CD4-positive, alpha-beta T cell treated with Interleukin-1 beta for 1 hour (primary cell): ENCODE measurements at places on chromosomes 3 and 15.

- DNase-seq = no peak
Observed at GRCh38 chr3:61420136-61420759, 141.1 kb upstream of the PTPRG start.

DNA sequence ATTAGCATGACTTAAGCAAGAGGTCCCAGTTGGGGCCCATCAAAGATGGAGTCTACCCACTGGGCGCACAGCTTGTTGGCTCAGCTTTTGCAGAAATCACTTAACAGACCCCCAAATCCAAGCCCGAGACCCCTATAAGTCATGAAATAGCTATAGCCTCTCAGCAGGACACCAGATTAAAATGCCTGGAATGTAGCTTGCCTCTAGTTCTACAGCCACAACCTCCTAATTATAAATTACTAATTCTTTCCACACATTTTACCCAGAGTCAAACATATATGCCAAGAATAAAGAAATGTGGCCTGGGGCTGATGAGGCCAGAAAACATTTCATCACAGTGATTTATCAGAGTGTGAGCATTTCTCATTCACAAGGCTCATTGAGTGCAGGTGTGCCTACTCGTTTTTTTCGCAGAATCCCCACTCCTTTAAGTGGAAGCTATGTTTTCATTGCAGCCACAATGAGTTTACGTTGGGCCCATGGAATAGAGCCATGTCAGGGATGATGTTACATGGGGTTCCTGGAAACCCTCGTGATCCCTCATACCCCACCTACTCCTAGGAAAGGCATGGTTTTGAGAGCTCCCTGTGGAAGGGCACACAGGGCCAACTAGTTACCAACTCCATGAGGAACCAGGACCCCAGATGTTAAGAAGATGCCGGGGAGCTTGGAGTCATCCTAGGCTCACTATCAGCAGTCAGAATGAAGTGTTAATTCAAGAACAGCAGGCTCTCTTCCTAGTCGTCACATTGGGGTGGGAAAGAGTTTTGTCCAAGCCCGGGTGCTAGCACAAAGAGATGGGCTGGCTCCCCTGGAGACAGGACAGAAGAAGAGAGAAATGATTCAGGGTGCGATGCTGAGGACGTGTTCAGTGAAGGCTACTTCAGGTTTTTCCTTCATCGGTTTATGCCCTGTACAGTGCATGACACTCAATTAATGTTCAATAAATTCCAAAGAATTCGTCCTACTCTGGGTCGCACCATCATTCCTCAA is 90.2 kb upstream of the ABHD17C start:
- no peak for DNase-seq

GRCh38 chr3:36874424-36874823 is 70.4 kb downstream of the TRANK1 start:
- no peak for DNase-seq

DNA sequence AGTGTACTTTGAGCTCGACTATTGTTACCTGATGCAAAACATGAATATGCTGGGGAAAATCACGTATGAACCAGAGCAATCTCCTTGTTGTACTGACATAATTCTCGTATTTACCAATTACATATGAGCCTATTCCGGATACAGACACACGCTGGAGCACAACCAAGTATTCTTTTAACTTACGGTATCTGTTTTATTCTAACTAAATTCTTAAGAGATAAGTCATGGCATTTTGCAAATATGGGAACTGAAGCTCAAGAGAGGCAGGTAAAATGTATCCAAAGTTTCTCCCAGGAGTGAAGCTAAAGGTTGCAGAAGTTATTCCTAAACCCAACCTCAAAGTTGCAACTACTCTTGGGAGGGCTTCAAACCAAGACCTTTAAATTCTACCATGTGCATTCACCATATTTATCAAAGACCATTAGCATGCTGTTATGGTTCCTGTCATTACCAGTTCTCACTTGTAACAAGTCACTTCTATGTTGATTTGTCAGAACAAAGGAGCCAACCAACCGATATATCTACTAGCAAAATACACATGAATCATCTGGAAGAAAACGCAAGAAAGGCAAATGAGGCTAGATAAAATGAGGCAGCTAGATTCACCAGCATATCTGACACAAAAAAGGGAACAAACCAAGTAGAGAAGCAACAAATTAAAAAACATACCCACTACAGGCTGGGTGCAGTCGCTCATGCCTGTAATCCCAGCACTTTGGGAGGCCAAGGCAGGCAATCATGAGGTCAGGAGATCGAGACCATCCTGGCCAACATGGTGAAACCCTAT is 17.8 kb downstream of the TBL1XR1 start:
- no peak for DNase-seq

GRCh38 chr3:30228302-30228631 is 378.1 kb upstream of the TGFBR2 start:
- DNase-seq = no peak

DNA sequence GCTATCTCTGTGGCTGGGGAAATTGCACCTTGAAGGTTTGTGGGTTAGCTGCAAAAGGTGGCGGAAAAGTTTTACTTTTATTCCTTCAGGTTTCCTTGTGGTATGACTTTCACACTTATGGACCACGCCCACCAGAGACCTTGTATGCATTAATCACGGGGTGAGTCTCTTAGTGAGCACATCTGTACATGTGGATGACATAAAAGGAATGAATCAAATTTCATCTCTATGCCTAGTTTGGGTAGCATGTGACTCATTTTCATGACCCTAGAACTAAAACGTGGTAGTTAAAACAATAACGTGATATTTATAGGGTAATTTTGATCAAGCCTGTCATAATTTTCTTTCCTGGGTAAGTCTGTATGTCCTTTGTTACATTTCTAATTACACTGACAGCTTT is 141.7 kb downstream of the PDCD6IP start:
- no peak for DNase-seq

GRCh38 chr3:14430706-14431451 is 28.5 kb downstream of the SLC6A6 start:
- DNase-seq = no peak

- DNase-seq = no peak
Observed at GRCh38 chr3:71366988-71367604, 216.4 kb downstream of the FOXP1 start.

- DNase-seq = no peak
Observed at GRCh38 chr3:46468753-46469600, 4.3 kb upstream of the LTF start.

GRCh38 chr3:62167566-62168262 is 205.6 kb downstream of the FEZF2 start:
- no peak for DNase-seq

GRCh38 chr3:8506571-8507061 is 5.0 kb downstream of the LMCD1 start:
- no peak for DNase-seq

GRCh38 chr15:79989682-79990081 is 18.7 kb upstream of the BCL2A1 start:
- DNase-seq = peak; percentile 54

DNA sequence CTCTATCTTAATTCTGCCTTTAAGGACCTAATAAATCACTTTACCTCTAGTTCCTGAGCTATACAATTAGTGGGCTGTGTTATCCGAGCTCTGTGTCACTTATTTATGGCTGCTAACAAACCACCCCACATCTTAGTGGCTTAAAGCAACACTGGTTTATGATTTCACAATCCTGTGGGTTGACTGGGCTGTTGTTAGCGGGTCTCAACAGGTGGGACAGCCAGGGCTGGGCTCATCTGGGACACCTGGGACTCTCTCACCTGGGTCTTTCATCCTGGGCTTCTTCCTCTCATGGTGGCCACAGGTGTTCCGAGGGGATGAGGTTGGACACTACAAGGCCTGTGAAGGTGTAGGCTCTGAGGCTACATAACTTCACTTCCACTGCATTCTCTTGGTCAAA is 35.8 kb upstream of the CHST2 start:
- no peak for DNase-seq

DNA sequence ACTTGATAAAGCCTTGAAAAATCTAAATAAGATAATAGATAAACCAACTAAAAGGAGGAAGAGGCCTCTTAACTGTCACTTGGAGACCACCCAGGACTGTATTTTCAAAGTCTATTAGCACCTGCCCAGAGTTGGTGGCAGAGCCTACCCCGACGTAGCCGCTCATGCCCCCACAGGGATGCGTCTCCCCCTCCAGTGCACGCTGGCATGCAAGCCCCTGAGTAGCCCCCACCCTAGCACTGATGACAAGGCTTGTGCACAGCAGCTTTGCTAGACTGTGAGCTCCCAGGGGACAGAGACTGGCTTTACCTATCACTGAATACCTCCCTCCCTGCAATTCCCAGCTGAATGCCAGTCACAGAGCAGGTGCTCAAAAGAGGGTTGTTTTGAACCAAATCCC is 54.1 kb upstream of the HES1 start:
- no peak for DNase-seq

GRCh38 chr3:69300296-69300695 is 85.6 kb downstream of the FRMD4B start:
- no peak for DNase-seq
